ENCODE measurements at places on chromosomes 12 and 14.

DNA sequence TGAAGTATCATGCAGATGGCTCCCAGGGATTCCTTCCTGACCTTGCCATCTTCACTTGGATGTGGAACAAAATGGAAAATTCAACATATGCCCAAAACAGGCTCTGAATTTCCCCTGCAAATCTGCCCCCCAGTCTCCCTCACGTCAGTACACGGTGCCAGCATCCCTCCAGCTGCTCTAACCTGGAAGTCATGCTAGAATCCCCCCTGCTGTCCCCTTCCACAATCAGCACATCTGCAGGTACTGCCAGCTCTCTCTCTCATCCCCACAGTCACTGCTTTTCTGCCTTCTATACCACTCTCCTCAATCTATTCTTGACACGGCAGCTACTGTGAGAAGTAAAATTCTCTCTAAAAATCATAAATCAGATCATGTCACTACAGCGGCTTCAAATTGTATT lies 21.6 kb downstream of the GALNT6 start:
- no peak for DNase-seq

DNA sequence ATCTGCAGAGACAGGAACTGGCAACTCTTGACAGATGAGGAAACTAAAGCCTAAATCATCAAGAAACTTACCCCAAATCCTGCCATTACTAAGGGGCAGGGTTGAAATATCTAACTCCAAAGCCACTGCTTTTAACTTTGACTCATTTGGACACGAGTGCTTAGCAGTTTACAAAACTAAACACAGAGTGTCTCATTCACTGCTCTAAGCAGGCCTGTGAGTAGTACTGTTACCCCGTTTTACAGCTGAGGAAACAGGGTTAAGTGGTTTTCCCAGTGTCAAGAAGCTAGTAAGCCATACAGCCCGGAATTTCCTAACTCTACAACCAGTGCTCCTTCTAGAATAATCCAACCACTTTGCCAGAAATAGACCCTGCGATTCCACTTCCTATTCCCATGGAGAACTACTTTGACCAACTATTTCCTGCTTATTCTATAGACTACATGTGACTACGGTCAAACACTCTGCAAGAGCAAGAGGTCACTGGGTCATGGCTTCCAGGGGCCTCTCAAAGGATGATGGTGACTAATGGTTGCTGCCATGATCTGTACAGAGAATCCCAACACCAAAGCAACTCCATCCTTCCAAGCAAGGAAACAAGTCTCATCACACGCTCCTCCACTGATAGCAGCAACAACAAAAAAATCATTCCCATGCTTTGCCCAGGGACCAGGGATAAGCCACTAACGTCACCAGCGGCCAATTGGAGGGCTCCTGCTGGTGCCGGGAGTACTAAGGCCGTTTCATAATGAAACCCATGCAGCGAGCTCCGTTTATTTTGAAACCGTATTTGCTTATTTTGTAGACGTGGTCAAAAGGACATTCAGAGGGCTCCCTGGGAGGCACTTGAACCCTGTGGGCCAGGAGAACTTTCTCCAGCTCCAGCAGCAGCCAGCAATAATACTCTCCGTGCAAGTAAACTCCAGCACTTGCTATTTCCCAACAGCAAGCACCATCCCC lies 56.3 kb downstream of the NUAK1 start:
- no peak for DNase-seq

DNA sequence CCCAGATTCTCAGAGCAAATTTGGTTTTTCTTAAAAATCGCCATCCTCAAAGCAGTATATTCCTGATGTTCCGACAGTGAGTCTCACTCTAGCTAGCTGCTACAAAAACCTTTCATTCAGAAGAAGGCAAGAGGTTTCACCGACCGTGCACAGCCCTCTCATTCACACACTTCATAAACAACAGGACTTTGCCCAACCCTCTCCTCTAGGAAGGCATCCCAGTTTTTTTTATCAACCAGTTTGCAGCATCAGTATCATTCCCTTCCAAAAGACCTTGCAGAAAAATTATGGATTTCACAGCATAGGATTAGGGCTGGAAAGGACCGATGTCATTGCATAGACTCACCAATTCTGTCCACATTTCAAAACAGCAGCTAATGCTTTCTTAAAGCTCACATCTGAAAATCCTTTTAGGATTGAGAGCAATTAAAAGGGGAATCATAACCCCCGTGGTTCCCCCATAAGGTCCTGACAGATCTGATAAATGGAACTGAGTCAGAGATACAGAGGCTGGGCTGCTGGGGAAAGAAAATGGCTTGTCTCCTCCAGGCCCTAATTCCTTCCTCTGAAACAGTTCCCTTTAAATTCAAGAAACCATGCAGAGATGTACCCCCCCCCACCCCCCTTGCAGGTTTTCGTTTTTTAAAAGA lies 597 bp downstream of the SVOP start:
- DNase-seq, result no peak

- no peak for DNase-seq
Observed at GRCh38 chr14:29814156-29815015, 113.3 kb downstream of the PRKD1 start.

GRCh38 chr12:130428116-130428515 lies 90.4 kb downstream of the PIWIL1 start:
- no peak for DNase-seq

- peak; percentile 5 for DNase-seq
Observed at GRCh38 chr12:14710632-14711320, 14.4 kb upstream of the GUCY2C start.

- no peak for DNase-seq
Observed at GRCh38 chr14:95481391-95482022, 34.9 kb downstream of the SYNE3 start.

DNA sequence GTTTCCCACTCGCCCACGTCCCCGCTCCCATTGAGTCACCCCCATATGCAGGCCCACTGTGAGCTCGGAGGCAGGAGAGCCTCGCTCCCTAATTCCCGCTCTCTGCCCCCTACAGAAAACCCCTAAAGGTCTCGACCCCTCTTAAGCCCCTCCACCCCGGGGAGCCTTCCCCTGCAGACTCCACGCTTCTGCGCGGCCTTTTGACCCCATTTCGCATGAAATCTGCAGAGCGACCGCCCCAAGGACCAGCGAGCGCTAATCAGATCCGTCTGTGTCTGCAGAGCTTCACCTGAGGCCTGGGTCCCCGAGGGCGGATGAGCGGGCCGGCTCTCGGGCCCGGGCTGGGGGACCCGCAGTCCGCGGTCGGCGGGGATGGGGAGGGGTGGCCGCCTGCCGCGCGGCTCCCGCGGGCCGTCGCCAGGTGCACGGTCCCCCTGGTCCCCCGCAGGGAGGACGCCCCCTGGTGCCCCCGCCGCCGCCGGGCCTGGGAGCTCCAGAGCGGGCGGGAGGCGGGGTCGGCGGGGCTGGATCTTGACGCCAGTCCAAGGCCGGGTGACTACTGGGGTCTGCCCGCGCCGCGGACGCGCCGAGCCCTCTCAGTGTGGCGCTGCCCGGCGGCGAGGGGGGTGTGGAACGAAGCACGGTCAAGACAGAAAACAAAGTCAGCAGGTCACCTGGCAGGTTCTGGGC lies 10.1 kb downstream of the BMP4 start:
- DNase-seq, result no peak

- DNase-seq, result no peak
Observed at GRCh38 chr14:102197317-102197853, 57.7 kb downstream of the WDR20 start.

GRCh38 chr14:34437729-34438080 lies 24.3 kb downstream of the SPTSSA start:
- DNase-seq, result no peak

GRCh38 chr14:51939755-51940301 lies 49.5 kb upstream of the RTRAF start:
- DNase-seq, result peak; percentile 10

DNA sequence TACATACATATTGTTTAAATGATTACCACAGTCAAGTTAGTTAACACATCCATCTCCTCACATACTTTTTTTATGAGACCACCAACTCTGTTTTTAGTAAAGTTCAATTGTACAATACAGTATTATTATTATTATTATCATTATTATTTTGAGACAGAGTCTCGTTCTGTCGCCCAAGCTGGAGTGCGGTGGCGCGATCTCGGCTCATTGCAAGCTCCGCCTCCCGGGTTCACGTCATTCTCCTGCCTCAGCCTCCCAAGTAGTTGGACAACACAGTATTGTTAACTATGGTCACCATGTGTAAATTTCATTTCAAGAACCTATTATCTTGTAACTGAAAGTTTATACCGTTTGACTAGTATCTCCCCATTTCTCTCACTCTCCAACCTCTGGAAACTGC lies 942.0 kb upstream of the FBXO33 start:
- DNase-seq, result no peak

DNA sequence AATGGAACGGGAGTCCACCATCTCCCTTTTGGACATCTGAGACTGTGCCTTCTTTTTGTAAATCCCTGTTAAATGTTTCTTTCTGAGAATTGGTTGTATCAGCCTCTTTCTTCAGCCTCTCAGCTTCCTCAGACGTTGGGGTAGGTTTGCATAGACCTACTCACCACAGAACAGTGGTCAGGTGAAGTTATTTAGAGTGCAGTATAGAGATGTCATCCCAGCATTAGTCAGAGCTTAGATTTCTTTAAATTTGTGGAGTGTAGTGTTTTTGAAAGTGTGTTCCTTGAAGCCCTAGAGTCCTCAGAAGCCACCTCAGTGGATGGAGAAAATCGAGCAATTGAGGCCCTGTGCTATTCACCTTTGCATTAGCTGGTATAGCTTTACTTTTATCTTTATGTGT lies 8.9 kb upstream of the EEA1 start:
- DNase-seq, result no peak

DNA sequence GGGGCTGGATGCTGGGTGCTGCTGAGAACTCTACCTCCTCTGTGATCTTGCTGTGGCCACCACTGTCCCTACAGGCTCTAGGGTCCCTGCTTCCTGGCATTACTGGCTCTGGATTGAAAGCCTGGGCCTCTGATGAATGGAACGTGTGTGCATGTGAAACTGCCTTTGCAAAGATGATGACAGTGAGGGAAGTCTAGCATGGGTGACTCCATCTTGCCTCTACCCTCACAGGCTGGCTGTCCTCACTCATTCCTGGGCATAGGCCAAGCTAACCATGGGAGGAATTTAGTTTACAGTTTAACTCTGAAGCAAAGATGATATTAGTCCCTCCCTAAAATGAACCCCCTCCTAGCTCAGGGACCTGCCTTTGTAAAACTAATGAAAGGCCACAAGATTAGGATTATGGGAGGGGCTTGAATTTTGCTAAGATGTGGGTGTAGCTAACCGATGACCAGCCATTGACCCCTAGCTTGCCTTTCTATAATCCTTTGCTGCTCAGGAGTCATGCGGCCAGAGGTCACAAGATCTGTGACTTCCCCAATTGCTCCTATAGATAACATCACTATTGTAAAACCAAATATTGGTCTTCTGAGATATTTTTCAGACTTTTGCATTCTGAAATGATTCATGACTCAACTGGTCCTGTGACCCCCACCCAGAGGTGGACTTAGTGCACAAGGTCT lies 2.2 kb upstream of the C1S start:
- DNase-seq, result peak; percentile 91

DNA sequence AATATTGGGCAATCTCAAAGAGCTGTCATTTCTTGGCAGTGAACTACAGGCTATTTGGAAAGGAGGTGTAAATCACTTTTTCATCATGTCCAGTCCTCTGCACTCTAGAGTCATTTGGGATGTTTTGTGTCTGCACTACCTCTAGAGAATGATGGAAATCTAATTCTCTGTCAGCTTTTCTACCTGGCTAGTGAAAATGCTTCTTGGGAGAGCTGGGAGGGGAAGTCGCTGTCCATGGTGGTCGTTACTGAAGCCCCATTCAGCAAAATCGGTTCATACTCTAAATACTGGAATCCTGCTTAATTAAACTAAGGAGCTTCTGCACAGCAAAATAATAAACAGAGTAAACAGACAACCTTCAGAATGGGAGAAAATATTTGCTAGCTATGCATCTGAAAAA lies 251.8 kb downstream of the APAF1 start:
- no peak for DNase-seq

DNA sequence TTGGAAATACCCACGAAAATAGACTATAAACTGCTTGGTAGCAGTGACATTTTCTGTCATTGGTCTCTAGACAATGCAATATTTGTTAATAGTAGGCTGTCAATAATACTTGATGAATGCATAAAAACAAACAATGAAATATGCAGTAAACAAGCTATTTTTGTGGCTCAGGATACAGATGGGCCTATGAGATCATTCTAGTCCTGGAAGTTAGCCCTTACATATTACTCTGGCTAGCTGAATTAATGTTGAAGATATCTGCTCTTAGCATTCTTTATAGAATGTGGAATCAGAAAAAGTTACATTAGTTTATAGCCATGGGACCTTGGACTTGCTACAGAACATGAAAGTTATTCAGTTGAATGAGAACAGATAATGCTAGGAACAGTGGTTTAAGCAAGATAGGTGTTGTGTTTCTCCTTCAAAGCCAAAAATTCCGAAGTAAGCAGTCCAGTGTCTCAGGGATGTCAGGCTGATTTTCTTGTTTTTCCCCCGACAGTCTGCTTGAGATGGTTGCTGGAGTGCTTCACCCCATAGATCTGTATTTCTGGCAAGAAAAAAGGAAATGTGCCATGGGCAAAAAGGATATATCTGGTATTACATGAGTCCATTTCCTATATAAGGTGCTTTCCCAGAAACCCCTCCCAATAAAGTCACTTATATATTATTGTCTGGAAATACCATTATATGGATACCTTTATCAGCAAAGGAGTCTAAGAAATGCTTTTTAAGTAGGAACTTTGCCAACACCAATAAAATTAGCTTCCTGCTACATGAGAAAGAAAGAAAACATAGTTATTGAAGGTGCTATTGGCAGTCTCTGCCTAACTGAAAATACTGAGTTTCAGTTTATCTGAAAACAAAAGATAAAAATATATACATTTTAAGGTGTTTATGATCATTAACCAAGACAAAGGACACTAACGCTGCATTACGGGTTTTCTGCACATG lies 619.4 kb upstream of the ATP2B1 start:
- DNase-seq, result no peak

DNA sequence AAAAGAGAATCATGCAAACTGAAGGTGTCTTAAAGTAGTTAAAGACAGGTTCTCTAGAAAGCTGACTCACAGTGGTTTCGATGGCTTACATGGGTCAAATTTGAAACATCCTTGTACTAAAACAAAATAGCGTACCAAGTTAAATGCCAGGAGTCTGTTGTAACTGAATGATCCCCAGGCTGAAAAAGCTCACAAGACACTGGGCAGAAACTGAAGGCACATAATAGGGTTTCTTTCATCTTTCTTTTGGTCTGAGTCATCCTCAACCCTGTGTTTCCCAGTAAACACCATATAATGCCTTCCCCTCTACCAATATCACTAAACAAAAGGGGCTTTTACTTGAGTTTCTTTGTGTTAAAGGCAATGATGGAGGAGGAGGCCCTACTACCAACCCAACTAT lies 12.8 kb downstream of the ZFYVE1 start:
- peak; percentile 2 for DNase-seq

DNA sequence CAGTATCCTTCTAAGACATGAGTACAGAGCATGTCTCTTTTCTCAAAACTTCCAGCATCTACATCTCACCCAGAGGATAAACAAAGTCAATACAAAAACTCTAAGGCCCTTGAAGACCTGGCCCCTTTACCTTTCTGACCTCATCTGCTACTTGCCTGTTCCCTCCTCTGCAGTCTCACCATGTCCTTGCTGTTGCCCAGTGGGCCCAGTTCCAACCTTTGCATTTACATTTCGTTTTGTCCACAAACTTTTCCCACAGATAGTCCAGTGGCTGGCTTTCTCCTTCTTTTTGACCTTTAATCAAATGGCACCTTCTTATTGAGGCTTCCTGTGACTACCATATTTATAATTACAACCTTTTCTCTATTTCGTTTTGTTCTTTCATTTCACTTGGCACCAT lies 1.6 kb downstream of the IRAK4 start:
- no peak for DNase-seq

- DNase-seq, result no peak
Observed at GRCh38 chr12:3751151-3752095, 1.5 kb downstream of the CRACR2A start.

GRCh38 chr12:11059784-11060183 lies 2.3 kb downstream of the TAS2R46 start:
- DNase-seq, result peak; percentile 30
